ENCODE measurements at places on chromosomes 7 and 10.

DNA sequence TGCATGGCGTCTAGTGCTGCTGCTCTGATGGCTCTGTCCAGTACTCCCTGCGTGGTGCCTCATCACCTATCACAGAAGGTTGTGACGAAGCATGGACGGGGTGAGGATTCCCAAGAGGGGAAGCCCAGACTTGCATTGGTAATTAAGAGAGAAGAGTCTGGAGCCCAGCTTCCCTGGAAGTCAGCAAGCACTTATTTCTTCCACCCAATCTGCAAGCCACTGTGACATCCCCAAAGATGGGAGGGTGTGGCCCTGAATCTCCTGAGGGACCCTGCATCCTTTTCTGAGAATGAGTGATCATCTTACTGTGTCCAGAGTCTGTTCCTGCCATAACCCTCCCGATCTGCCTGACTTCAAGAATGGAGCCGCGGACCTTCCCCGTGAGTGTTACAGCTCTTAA, 166.7 kb downstream of the PTPN20 start:
- DNase-seq = no peak

GRCh38 chr10:114996542-114996941, 58.5 kb downstream of the TRUB1 start:
- DNase-seq = no peak

GRCh38 chr10:120570418-120570817, 113.4 kb downstream of the PLPP4 start:
- DNase-seq = no peak

DNA sequence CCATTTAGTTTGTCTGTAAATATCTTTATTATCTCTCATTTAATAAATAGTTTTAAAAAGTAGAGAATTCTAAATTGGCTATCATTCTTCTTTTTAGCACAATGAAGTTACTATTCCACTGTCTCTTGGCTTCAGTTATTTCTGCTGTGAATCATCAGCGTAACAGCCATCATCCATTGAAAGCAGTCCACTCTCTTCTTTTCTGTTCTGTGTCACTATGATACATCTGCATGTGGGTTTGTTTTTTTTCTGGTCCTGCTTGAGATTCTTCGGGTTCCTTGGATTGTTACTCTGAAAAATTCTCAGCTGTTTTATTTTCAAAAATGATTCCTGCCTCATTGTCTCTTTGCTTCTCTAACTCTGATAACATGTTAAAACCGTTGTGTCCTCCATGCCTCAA, 52.5 kb downstream of the CSGALNACT2 start:
- DNase-seq = no peak

DNA sequence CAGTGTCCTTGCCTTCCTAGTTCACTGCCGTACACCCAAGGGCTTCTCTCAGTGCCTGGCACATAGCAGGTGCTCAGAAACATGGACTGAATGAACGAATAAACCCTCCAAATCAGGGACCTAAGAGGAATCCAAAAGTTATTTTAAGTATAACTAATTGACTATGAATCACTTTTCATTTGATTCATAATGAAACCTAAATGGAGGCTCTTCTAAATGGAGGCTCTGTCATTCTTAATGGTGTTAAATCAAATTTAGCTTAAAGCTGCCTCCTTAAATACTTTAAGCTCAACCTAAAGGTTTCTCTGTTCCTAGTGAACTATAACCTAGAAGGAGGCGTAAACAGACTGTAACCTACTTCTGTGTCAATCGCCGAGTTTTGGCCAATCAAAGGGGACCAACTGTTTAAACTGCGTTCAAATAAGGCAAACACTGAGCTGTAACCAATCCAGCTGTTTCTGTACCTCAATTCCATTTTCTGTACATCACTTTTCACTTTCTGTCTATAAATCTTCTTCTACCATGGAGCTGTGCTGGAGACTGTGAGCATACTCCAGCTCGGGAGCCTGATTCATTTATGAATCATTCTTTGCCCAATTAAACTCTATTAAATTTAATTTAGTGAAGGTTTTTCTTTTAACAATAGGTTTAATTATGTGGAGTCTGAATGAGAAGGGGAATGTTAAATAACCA, 11.0 kb downstream of the PYROXD2 start:
- no peak for DNase-seq

- DNase-seq = no peak
These were observed 42.1 kb downstream of the MDH2 start for GRCh38 chr7:76089865-76090475.

- DNase-seq = no peak
These were observed 24.4 kb downstream of the C10orf90 start for GRCh38 chr10:126646110-126646509.

DNA sequence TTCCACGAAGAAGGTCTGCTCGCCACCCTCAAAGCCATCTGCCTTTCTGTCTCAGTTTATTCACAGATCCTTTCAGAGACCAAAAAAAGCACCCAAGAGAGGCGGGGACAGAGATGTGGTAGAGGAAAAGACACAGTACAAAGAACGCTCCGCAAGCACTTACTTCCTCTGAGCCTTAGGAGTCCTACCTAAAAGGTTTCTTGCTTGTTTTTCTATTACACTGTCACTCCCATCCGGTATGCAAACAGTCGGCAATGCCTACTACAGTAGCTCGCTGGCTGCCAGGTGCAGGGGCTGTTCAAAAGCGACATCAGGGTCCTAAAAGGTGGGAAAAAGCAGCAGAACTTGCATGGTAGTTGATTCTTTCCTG, 816 bp downstream of the TECPR1 start:
- no peak for DNase-seq

DNA sequence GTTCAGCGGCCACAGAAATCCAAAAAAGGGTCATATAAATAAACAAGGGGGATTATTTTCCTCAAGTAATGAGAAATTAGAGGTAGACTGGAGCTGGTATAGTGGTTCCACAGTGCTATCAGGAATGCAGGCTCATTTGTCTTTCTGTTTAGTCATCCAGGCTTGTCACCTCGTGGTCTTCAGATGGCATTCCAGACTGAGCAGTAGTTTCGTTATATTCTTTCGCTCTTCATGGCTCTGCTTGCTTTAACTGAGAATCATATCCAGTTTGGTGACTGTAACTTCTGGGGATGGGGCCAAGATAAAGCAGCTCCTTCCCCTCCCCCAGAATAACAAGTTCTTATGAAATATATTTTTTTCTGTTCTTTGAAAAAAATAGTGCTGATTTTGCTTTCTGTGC, 9.5 kb downstream of the ANKIB1 start:
- DNase-seq = no peak

DNA sequence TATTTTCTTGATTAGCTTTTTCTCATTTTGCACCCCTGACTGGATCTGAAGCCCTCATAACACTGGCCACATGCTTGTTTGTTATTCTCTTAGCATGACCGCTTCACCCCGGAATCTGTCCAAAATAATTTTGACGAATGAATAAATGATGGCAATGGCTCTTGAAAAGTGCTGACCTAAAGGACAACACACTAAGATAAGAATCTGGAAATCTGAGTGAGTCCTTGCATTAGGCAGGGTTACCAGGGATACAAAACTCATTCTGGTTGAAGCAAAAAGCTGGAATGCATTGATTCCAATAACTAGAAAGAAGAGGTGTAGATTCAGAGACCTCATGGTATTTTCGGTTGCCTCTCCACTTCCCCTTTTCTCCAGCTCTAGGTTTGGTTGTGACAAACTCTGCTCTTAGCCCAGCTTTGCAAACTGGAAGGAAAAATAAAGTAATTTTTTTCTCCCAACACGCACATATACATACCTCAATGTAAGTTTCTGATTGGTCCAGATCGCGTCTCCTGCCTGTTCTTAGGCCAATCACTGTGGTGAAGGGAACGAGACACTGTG, 157.4 kb downstream of the SKIDA1 start:
- no peak for DNase-seq

GRCh38 chr10:53003094-53003493, 230.5 kb upstream of the MBL2 start:
- DNase-seq = no peak

GRCh38 chr7:18866359-18867036, 250.9 kb downstream of the TWIST1 start:
- DNase-seq = peak; percentile 89

- DNase-seq = no peak
These were observed 98.8 kb downstream of the PRKAG2 start for GRCh38 chr7:151777908-151778670.

- no peak for DNase-seq
These were observed 7.7 kb upstream of the ADGRA1 start for GRCh38 chr10:133079836-133080682.

DNA sequence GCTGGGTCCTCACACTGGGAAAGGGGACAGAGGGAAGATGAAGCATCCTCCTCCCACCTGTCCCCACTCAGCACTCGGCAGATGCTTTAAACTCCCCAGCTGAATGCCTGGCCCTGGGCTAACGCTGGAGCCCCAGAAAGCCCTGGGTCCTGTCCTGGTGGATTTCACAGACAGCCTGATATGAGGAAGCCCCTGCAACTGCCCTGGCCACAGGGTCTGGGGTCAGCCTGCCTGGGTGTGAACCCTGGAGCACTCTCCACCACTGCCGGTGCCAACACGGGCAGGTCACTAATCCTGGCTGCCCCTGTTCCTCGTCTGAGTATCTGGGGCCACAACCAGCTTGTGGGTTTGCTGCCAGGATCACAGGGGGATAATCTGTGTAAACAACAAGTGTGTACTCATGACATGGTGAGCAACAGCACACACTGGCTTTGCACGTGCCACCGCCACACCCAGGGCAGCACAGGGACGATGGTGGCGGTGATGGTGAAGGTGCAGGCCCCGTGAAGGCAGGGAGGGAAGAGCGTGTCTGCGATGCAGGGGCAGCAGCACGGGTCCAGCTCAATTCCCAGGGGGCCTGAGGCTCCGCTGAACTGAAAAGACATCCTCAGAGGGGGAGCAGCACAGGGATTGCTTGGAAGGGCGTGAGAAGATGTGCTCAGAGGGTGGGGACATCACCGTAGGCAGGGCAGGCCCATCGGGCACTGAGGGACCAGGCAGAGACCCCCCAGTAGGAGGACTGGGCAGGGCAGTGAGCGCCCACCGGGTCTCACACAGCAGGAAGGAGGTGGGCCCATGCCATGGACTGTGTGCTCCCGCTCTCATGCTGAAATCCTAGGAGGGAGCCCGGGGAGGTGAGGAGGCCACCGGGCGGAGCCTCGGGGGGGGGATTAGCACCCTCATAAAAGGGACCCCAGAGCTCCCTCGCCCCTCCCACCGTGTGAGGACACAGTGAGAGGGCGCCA, 238.7 kb downstream of the MAD1L1 start:
- DNase-seq = no peak

GRCh38 chr7:80563561-80564327, 51.9 kb upstream of the GNAT3 start:
- DNase-seq = no peak

DNA sequence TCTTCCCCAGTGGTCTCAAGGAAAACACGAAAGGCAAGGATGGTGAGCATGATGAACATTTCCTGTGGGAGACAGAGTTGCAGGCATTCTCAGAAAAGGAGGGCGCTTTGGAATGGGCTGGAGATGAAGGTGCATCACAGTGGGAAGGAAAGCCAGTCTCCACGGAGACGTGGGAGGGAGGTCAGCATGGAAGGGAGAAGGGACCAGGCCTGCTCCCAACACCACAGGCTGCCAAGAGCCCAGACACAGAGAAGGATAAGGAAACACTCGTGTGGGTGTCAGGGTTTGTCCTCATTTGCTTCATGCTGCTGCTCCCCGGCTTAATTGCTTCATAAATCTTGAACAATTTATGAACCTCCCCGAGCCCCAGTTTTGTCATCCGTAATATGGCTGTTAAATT, 231.5 kb upstream of the ZNF32 start:
- DNase-seq = no peak

DNA sequence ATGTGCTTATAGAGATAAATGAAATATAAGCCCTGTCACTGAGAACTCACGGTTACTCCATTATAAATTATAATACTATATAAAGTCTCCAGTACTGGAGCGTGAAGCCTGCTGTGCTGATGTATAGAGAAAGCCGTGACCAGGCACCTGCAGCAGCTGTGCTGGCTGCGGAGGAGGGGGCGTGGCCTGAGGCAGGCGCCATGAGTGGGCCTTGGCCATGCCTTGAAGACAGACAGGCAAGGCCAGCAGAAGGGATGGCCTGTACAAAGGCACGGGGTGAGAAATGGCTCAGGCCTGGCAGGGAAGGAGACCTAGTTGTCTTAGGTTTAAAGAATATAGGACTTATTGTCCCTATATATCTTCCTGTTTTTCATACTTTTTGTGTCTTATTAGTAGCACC, 218.5 kb upstream of the STK17A start:
- no peak for DNase-seq

GRCh38 chr7:44307301-44307900, 18.0 kb downstream of the CAMK2B start:
- peak; percentile 35 for DNase-seq

DNA sequence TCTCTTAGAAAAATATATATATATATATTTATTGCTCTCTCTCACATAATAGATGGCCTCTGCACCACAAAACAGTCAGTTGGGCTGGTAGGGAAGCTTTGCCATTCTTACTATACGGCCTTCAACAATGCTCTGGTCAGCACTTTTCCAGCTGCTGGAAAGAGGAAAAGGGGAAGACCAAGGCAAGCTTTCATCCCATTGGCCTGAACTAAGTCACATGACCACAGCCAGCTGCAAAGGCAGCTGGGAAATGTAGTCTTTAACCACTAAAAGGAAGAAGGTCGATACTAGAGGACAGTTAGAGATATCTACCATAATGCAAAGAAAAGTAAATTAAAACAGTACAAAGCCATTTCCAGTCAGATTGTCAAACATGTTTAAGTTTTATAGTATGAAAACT, 58.4 kb upstream of the MACROH2A2 start:
- no peak for DNase-seq

DNA sequence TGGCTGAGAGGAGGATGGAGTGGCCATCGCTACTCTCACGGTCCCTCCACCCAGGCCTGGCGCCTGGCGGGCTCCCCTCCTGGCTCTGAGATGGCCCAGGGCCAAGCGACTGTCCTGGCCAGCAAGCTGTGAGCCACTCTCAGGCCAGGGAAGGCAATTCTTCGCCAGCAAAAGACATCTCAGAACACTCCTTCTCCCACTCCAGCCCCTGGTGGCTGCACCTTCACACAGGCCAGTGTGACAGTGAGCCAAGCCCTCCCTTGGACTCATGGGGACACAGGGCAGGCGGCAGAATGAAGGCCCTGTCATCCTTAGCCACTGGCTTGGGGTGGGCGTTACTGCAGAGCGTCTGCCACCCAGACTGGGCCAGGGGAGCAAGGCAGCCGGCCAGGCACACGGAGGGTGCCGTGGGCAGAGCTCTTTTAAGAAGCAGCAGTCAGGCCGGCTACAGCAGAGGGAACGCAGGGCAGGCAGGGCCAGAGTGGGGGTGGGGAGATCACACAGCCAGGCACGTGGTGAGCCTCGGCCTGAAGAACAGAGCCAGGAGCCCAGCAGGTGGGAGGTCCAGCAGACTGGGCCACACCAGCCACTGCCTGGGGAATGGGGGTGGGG, 14.4 kb downstream of the STK32C start:
- DNase-seq = no peak

GRCh38 chr10:59563531-59563930, 146.1 kb downstream of the SLC16A9 start:
- DNase-seq = no peak

- no peak for DNase-seq
These were observed 77.5 kb upstream of the KCNMA1 start for GRCh38 chr10:77715088-77715487.

GRCh38 chr7:4631380-4632179, 50.5 kb upstream of the FOXK1 start:
- peak; percentile 93 for DNase-seq

GRCh38 chr10:84004221-84004620, 135.1 kb upstream of the GHITM start:
- DNase-seq = no peak

- no peak for DNase-seq
These were observed 141.8 kb downstream of the DIP2C start for GRCh38 chr10:547591-548081.

All from suprapubic skin (tissue), 4 donors.